GM23338 (cell line): ENCODE measurements at places on chromosomes 6 and 20. TPM values are rescaled to one million over a fixed set of nuclear protein-coding genes. Genes with fewer than 3 reads are reported as not detected.

BACH2 gene
- total RNA-seq = 3.3 and 5.7 TPM in 2 replicates

MAP3K5 gene
- 2.8 and 2.9 TPM in 2 replicates for total RNA-seq

RGS17 gene
- 8.3 and 12.1 TPM in 2 replicates for total RNA-seq

ZBTB9 gene
- total RNA-seq = 17.9 and 25.2 TPM in 2 replicates

MCCD1 gene
- total RNA-seq = not detected in 2 replicates

SLC35D3 gene
- total RNA-seq = 0.59 and 1.5 TPM in 2 replicates

PTGIS gene
- total RNA-seq = 28.7 and 29.0 TPM in 2 replicates

FBXO9 gene
- 19.3 and 29.8 TPM in 2 replicates for total RNA-seq

CDSN gene
- total RNA-seq = 0.07 TPM in 1 of 2 replicates, not detected in the other

NMBR gene
- total RNA-seq = not detected in 2 replicates

BAG2 gene
- 8.5 TPM in 2 replicates for total RNA-seq

PSORS1C1 gene
- total RNA-seq = 0.16 TPM in 1 of 2 replicates, not detected in the other

PSMB1 gene
- 357 and 388 TPM in 2 replicates for total RNA-seq

MACROD2 gene
- total RNA-seq = 2.0 and 2.8 TPM in 2 replicates

MOG gene
- total RNA-seq = 0.74 and 2.5 TPM in 2 replicates

ALDH5A1 gene
- 4.6 and 5.2 TPM in 2 replicates for total RNA-seq

STMN3 gene
- total RNA-seq = 42.7 and 61.3 TPM in 2 replicates

RAET1L gene
- total RNA-seq = not detected in 2 replicates

SOX4 gene
- total RNA-seq = 156 and 164 TPM in 2 replicates

TP53TG5 gene
- total RNA-seq = not detected in 2 replicates

PKIB gene
- 170 TPM in 2 replicates for total RNA-seq

LPA gene
- total RNA-seq = 0.17 and 0.27 TPM in 2 replicates

COL11A2 gene
- total RNA-seq = 1.3 and 2.7 TPM in 2 replicates
